ENCODE measurements at places on chromosomes 7 and 10.
A peak's percentile ranks its signal among the peaks of the same experiment; 100 is the strongest.

- no peak for DNase-seq
Observed at GRCh38 chr10:90306187-90306586, 551.7 kb downstream of the HTR7 start.

DNA sequence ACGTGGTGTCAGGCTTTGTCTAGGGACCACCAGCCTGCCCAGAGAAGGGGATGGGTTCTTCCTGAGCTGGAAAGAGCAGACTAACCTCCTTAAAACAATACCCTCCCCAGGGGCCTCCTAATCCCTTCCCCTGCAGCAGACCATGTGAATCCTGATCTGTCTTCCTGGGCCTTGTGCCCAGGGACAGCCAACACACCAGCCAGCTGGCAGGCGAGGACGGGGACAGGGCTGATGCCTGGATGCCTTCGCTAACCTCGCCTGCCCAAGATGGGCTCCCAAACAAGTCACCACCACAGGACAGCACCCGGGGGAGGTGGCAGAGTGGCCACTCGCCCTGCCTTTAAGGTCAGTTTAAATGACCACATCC, 17.6 kb downstream of the PODXL start:
- DNase-seq: no peak

GRCh38 chr7:106962751-106963150, 81.8 kb upstream of the PRKAR2B start:
- no peak for DNase-seq

GRCh38 chr10:10489805-10490571, 527.7 kb upstream of the CELF2 start:
- no peak for DNase-seq

DNA sequence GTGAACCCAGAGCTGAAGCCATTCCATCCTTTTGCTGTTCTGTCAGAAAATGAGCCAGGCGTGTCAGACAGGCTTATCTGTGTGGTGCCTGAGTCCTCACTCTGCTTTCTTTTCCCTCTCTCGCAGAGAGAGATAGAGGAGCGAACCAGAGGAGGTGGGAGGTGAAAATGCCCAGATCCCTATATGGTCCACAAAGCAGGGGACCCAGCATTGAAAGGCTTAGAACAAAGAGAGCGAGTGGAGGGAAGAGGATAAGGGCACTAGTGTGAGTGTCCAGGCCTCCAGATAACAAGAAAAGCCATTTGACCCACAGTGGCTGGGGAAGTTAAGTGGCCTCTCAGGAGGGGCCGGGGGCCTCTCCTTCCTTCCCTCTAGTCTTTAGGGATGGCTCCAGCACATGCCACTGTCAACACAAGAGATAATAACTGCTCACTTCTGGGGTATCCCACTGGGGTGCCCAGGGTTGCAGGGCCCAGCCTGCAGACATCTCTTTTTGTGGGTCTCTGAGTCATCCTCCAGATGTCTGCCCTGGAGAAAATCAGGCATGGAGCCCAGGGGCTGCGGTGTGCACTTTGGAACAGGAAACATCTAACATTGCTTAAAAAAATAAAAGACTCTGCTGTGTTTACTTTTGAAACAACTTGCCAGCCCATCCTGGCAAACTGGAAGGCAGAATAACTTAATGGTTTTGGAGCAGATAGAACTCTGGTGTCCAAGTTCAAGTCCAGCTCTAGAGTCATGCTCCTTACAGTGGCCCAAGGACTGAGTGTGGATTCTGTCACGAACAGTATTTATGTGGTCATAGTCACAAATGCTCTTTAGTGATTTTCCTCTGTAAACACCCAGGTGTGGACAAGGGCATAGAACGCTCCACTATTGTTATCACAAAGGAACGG, 189.5 kb downstream of the CXCL12 start:
- no peak for DNase-seq

GRCh38 chr10:55163388-55163979, 362.5 kb upstream of the PCDH15 start:
- DNase-seq: no peak

- DNase-seq: peak; percentile 85
Observed at GRCh38 chr10:91908337-91909116, 759 bp downstream of the FGFBP3 start.

DNA sequence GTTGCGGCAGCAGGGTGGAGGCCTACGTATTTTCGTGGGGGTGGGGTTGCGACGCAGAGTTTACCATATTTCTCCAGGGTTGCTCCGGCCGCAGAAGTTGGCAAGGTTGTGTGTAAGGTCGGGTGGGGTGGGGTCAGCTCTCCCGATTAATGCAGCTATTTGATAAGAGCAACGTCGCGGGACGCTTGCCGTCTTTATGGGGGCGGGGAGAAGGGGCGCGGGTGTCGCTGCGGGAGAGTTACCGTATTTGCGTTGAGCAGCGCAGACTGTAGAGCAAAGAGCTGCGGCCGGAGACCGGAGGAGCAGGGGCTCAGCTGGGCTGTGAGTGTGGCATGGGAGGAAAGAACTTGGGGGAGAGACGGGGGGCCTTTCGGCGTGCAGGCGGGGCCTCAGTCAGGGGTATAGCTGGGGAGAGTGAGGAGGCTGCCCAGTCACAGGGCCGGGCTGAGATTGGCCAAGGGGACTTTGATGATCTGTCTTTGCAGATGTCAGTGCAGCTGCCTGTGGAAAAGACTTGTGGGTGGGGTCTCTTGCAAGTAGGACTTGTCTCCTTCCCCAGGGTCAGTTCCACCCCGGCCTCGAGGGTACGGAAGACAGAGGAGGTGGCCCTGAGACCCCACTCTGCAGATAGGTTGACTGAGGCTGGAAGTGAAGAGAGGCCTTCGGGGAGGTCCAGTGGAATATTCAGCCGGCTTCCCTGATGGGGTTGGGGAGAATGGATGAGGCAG, 26.6 kb downstream of the ZNF775 start:
- DNase-seq: peak; percentile 67

- peak; percentile 34 for DNase-seq
Observed at GRCh38 chr7:145036604-145037405, 201.0 kb upstream of the TPK1 start.

DNA sequence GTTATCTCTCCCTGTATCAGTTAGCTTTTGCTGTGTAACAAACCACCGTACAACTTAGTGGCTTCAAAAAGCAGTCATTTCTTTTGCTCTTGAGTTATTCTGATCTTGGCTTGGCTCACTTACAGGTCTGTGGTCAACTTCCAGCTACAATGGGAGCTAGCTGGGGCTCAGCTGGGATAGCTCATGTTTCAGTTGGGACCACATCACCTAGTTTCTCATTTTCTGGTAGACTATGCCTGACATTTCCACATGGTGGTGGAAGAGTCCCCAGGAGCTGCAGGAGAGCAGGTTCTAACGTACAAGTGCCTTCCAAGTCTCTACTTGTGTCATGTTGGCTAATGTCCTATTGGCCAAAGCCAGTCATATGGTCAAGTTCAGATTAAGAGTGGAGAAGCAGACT, 25.8 kb upstream of the PIP4K2A start:
- DNase-seq: no peak

GRCh38 chr10:74156919-74157289, 5.9 kb downstream of the ADK start:
- DNase-seq: no peak

GRCh38 chr7:155948845-155949244, 136.6 kb upstream of the SHH start:
- DNase-seq: no peak

All from WTC11 (cell line).